ENCODE measurements at places on chromosomes 11 and 22.

DNA sequence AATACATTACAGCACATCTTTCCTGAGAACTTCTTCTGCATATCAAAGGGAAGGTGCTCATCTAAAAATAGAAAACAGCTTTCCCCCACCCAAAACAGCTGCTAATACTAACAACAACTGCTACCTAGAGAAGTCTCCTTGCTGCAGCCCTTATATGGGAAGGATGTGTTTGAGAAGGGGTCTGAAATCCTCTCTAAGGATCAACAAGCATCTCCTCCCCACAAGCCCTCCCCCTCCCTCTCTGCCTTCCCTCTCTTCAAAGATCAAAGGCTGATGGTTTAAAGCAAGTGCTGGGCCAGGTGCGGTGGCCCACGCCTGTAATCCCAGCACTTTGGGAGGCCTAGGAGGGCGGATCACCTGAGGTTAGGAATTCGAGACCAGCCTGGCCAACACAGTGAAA is 33.5 kb downstream of the SCUBE2 start:
- DNase-seq, result no peak

- no peak for DNase-seq
Measured at GRCh38 chr11:36002196-36002595, 58.3 kb downstream of the LDLRAD3 start.

DNA sequence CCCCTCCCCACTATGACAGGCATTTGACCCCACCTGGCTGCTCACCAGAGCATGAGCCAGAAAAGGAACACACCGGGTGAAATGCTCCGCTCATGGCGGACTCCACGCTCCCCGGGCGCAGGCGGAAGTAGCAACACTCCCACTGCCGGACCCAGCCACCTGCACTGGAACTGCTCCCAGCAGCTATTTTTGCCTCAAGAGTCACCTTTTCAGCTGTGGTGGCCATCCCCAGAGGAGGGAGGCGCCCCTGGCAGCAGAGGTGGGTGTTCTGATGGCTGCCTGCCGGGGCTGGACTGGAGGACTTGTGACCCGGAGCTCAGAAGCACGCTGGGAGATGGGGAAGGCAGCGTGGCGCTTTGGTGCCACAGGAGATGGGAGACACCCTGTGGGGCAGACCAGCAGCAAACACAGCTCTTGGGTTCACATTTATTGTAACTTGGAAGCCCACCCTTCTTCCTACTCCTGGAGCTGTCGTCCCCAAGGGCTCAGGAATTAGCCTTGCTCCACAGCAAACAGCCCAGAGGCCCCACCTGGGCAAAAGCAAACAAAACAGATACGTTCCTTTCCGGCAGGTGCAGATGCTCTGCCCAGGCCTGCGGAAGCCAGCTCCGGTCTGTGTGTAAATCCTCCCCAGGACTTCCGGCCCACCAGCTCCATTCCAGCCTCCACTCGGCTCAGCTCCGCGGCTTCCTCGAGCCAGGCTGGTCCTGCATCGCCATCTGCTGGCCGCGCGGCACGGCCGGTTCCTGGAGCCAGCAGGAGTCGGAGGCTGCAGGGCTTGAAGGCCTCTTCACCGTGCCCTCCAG is 3.7 kb downstream of the RPS19BP1 start:
- DNase-seq, result no peak

DNA sequence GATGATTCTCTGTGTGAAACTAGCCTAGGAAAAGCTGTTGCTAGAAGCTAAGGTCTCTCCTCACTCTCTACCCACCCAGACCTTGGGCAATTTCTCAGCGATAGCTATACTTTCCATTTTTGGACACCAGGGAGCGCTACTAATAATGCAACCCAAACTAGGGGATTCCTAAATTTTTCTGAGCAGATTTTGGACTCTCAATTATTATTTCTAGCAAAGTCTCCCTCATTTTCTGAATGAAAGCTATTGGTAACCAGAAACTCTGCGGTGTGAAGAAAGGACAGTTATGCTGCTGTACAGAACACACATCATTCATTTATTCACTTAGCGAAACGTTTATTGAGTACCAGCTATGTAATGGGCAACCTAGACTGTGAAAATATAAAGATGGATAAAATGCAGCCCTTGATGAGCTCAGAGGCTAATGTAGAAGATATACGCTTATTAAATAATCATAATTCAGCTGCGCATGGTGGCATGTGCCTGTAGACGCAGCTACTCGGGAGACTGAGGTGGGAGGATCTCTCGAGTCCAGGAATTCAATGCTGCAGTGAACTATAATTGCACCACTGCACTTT is 6.1 kb upstream of the STIM1 start:
- DNase-seq, result no peak

DNA sequence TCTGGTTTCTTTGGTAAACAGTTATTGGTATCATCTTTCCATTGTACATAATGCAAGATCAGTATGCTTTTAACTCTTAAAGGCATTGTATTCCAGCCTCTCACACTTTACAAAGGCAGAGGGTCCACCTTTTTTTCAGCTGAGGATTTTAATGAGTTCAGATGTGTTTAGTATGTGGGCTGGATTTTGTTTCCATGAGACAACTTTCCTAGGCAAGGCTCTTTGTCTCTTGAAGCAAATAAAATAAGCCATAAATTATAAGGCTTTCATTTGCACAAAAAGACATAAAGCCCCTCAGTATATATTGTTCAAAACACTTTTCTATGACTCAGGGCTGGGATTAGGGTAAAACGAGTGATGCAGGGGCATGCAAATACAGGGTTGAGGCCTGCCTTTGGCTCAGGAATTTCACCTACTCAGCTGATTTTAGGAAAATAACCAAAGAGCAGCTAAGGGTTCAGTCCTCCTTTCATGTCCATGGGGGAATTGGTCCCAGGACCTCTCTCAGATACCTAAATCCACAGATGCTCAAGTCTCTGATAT is 7.6 kb downstream of the MMP20 start:
- no peak for DNase-seq

GRCh38 chr11:22668005-22668796 is 1.8 kb downstream of the GAS2 start:
- DNase-seq, result no peak

DNA sequence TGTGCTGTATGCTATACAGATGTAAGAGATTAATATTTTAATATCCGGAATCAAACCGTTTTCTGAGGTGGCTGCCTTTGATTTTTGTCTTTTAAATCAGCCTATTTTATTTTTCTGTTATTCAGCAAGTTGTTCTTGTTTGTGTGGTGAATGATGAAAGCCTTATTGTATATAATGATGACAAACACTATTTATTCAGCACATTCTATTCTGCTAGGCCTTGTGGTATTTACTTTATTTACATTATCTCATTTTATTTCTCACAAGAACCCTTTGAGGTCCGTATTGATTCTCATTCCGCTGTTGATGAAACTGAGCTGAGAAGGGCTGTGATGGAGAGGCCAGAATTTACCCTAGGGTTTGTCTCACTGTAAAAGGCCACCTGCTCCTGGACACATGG is 40.5 kb downstream of the KREMEN1 start:
- DNase-seq, result no peak

DNA sequence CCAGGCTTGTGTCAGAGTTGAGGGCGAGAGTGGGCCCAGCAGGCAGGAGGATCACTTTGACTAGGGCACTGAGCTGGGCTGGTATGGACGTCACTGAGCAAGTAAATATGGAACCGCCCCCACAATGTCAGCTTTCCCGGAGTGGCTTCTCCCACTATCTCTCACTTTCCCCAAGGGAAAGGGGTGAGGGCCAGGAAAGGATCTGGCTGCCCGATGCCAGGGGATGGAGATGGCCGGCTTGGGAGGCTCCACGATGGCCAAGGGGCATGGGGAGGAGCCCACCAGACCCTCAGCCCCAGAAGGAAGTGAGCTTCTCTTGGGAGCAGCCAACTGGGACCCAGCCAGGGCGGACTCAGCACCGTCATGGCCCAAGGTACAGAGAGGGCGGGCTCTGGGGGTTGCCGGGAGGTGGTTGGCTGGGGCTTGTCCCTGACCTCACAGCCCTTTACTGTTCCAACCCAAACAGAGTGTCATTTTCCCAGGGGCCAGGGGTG is 8.7 kb downstream of the PRDM11 start:
- DNase-seq, result no peak

DNA sequence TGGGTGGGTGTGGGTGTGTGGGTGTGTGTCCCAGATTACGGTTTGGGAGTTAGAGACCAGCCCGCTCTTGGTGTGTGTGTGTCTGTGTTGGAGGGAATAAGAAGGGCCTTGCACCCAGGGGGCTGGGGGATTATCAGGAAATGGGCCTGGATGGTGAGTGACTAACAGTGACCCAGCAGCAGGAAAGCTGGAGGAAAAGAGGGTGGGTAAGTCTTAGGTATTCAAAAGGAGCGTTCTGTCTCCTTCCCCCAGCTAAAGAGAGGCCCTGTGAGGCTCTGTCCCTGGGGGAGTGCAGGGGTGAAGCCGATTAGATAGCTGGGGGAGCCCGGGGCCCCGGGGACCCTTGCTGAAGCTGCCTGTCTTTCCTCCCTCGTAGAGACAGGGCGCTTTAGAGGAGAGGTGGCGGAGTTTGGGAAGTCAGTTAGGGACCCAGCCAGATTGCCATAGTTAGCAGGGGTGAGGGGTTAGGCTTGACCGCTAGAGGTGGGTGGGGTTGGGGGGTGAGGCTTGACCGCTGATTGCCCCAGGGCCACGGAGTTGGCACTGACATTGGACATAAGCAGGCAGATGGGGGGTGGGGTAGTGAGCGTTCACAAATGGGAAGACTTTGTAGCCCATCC is 1.5 kb downstream of the OAF start:
- no peak for DNase-seq

GRCh38 chr11:78205256-78205655 is 16.5 kb downstream of the USP35 start:
- DNase-seq, result no peak

DNA sequence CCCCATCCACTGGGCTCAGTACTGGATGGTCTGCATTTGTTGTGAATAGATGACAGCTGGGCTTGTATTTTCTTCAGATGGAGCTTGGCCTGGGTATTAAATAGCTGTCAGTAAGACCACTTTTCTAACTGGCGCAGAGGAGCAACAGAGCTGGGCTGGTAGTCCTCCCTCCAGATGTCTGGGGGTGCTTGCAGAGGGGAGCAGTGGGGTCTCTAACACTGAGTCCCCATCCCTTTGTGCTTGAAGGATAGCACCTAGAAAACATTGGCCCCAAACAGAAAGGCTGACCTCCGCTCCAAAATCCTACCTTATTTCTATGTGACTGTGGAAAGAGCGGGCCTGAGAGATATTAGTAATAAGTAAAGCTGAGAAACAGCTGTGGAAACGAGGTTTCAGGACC is 131.6 kb upstream of the E2F8 start:
- DNase-seq, result no peak

GRCh38 chr11:92227230-92227814 is 2.7 kb downstream of the FAT3 start:
- no peak for DNase-seq

GRCh38 chr11:5746614-5747013 is 7.4 kb upstream of the OR52N4 start:
- DNase-seq, result no peak

DNA sequence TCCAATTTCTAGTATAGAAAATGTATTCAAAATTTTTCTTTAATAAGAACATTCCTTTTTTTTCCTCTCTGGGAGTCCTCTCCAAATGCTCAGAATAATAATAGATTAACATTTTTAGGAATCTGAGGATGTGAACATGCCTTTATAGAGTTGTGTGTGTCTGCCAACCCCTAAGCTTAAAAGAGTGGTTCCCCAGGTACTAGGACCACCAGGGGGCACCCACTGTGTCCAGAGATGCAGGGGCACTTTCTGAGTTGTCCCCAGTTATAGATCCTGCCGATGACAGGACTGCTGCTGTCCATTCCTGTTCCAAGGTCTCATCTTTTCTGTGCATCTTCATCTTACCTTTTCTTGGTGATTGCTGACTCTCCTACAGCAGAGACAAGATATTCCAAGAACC is 27.0 kb upstream of the MICAL2 start:
- DNase-seq, result no peak

- DNase-seq, result no peak
Measured at GRCh38 chr11:73204711-73205121, 13.4 kb upstream of the P2RY2 start.

- DNase-seq, result no peak
Measured at GRCh38 chr11:207863-208180, 314 bp downstream of the RIC8A start.

GRCh38 chr22:47686594-47687345 is 924.3 kb downstream of the TBC1D22A start:
- no peak for DNase-seq

DNA sequence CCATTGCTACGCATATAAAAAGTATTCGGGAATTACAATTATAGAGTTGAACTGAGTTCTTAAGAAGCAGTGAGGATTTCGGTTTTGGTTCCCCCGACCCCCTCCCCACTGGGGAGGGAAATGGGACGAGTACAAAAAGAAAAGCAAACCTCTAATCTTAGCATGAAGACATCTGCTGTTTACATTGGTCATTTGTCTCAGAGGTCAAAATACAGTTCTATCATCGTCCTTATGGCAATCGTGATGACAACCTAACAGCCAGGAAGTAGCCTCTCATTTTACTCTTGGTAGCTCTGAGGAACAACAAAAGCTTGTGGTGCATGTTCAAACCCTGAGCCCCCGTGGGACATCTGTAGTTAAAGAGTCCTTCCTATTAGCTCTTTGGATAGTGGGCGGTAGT is 3.2 kb upstream of the PRSS23 start:
- no peak for DNase-seq

- no peak for DNase-seq
Measured at GRCh38 chr11:103682318-103683184, 353.9 kb upstream of the DDI1 start.

DNA sequence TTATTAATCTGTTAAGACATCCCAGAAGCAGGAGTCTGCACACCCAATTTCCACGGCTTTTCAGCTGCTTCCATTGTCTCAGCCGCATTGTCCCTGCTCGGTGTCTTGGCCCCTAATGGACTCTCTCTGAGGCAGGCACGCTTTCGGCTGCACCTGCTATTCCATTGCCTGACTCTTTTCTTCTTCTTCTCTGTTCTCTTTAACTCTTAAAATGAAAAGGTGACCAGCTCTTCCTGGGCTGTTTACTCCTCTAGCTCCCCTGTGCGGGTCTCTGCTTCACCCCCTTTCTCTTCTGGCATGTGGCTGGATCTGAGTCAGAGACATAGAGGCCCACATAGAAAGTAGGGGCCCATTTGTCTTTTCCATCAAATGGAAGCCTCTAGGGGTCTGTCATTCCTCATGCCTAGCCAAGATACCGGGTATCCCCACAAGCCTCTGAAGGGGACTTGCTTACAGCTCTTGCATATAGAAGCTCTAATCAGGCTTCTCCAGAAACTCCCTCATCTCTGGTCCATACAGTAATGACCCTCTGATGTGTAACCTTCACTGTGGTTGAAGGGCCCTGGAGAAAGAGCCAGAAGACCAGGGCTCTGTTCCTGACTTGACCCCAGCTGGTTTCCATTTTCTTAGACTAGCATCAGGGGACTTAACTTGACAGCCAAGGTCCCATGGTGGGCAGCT is 243.9 kb downstream of the ST3GAL4 start:
- no peak for DNase-seq

- DNase-seq, result no peak
Measured at GRCh38 chr11:122224867-122225266, 108.9 kb upstream of the BLID start.

DNA sequence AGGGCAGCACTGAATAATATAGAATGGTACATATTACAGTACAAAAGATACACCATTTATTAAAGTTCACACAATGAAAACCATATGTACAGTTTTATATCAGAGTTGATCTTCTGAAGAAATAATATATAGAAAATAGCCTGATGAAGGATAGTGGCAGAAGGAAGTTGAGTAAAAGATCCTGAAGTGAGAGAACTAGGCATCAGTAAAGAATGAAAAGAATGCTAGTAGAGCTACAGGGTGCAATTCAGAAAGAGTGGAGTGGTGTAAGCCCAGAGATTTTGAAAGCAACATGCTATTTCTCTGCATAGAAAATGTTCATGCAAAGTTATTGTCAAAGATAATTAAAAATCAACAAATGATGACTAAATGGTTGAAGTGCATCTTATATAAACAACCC is 1552.7 kb upstream of the TENM4 start:
- DNase-seq, result no peak

All from cortex of kidney (tissue), 1 donor.